ENCODE measurements at places on chromosomes 12 and 14.

DNA sequence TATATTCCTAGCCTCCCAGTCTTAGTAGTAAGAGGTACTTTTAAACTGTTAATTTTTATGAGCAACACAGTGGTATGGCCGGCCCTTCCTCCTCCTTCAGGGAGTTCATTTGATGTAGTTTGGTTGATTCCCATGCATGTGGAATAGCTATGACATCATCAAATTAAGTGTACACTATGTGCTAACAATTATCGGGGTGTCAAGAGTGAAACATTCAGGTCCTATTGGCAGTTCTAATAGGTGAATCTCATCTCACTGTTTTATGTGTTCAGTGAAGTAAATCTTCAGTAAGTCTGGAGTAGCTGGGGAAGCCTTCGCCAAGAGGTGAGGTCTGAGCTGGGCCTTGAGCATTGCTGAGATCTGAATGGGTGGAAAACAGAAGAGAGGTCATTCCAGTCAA lies 656.5 kb downstream of the DIO2 start:
- DNase-seq, result no peak

GRCh38 chr12:130803702-130804101 lies 35.3 kb downstream of the STX2 start:
- no peak for DNase-seq

DNA sequence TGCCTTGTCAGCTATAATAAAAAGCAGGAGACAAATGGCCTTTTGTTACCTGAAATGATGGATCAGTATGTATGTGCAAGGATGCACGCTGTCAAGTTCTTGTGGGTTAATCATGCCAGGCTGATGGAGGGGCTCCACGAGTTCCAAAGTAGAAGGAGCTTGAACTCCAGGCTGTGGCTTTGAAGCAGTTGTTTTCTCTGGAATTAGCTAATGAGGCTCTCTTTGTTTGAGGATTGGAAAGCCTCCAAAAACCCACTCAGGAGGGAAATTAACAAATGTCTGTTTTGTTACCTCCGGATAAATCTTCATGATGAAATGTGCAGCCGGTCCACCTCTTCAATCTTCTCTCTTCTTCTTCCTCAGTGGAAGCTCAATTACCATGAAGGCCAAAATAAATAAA lies 605.5 kb downstream of the DIO2 start:
- peak; percentile 27 for DNase-seq

- DNase-seq, result peak; percentile 15
Observed at GRCh38 chr12:56029666-56030293, 8.9 kb downstream of the IKZF4 start.

GRCh38 chr14:85921241-85921640 lies 391.3 kb downstream of the FLRT2 start:
- peak; percentile 46 for DNase-seq

- DNase-seq, result no peak
Observed at GRCh38 chr14:68474741-68475140, 318.1 kb downstream of the ZFP36L1 start.
